ENCODE measurements at places on chromosomes 16 and 17.

DNA sequence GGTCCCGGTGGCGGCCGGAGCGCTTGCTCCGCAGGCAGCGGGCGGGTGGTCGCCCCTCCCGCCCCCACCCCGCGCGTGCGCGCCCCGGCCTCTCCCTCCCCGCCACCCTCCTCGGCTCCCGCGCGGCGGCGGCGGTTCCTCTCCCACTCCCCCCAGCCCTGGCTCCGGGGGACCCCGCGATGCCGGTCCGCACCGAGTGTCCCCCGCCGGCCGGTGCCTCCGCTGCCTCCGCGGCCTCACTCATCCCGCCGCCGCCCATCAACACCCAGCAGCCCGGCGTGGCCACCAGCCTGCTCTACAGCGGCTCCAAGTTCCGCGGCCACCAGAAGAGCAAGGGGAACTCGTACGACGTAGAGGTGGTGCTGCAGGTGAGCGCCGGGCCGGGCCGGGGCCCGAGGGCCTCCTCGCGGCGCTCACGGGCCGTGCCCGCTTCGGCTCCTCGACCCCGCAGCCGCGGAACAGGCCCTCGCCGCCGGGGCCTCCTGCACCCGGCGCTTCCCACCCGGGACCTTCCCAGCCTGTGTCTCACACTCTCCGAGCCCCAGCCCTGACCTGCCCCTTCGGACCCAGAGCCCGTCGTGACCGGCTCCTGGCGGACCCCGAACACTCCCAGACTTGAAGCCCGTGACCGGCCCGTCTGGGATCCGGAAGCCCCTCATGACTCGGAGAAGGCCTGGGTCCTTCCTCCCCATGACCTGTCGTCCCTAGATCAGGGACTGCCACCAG lies 490 bp downstream of the GID4 start:
- no peak for DNase-seq

- DNase-seq, result no peak
Measured at GRCh38 chr17:40565769-40566409, 617 bp upstream of the CCR7 start.

GRCh38 chr17:77708049-77708448 lies 250.5 kb upstream of the TNRC6C start:
- DNase-seq, result no peak

GRCh38 chr17:1096215-1096614 lies 83.6 kb downstream of the ABR start:
- DNase-seq, result no peak

- no peak for DNase-seq
Measured at GRCh38 chr17:45307290-45308015, 9.4 kb downstream of the MAP3K14 start.

DNA sequence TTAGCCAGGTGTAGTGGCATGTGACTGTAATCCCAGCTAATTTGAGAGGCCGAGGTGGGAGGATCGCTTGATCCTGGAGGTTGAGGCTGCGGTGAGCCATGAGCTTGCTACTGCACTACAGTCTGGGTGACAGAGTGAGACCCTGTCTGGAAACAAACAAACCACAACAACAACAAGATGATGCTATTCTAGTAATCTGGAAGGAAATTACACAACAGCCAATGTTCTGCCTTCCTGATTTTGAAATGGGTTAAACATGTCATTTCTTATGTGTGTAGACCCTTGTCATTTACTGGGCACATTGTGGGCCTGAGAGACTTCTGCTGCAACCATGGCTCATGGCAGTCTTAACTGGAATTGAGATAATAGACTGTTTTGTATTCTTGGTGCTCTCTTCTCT lies 5.9 kb downstream of the COQ7 start:
- DNase-seq, result no peak

- no peak for DNase-seq
Measured at GRCh38 chr16:20056436-20056835, 17.3 kb downstream of the GPR139 start.

DNA sequence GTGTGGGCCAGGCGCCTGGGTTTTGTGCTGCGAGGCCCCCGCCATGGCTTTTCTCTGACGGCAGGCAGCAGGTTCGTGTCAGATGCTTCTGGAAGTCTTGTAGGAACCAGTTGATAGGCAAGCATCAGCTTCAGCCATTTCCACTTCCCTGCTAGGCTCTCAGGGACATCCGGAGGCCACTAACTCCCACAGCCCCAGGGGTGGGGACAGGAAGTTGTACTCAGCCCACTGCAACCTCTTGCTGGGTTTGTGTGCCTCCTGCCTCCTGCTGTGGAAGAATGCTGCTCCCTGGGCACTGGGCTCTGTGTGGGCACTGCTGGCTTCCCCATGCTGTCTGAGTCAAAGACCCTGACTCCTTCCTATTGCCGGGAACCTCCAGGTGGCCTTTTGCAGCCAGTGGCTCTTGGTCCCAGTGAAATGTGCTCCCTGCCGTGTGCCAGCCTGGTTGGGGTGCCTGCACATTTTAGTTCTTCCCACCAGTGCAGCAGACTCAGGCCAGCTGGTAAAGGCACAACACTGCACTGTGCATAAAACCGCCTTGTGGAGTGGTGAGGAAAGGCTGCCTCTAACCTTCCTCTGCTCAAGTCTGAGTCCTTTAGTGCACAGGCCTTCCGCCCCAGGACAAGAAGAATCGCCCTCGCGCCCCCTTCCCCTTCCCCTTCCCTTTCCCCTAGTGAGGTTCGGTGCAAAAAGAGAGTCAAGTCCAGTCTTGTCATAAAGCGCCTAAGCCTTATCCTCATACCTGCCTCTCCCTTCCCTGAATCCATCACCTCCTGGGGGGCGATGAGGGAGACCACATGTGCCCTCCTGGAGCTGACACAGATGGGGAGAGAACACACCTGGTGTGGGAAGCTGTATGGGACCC lies 16.6 kb downstream of the LDHD start:
- DNase-seq, result no peak

DNA sequence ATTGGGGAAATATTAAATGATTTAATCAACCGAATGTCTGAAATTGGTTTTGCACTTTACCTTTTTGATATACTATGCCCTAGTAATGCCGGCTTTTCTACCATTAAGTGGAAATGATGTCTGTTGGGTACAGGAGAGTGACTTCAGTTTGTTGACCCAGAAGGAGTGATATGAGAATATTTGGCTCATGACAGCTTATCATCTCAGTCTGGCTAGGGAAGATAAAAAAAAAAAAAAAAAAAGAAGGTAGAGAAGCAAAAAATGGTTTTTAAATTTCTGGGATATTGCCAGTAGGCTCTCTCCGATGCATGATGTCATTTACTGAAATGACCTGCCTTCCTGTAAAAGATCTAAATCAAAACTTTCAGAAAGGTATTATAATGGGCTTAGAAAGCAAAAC lies 69.0 kb downstream of the CNTNAP4 start:
- no peak for DNase-seq

DNA sequence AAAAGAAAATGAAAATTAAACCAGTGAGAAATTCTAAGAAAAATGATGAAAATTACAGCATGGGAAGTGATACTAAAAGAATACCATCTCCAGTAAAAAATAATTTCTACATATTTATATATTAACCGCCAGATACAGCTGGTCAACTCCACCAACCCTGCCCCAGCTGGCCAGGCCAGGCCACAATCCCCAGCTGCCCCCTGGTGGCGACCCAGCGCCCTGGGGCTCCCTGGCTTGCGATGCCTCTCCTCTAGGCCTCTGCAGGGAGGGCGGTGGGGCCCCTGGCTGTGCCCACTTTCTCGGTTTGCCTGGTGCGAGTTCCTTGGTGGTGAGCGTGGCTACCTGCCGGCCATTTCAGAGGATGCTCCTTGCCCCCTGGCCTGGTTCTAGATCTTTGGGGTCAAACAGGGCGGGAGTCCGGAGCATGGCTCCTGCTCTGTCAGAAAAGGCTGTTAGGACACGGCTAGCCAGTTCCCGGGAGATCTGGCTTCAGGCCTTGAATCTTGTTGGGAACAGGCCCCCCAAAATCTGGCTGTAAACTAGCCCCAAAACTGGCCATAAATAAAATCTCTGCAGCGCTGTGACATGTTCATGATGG lies 14.5 kb downstream of the GLIS2 start:
- DNase-seq, result no peak

GRCh38 chr17:77824780-77825280 lies 133.7 kb upstream of the TNRC6C start:
- DNase-seq, result no peak

GRCh38 chr16:56382901-56383355 lies 42.4 kb downstream of the AMFR start:
- DNase-seq, result no peak

DNA sequence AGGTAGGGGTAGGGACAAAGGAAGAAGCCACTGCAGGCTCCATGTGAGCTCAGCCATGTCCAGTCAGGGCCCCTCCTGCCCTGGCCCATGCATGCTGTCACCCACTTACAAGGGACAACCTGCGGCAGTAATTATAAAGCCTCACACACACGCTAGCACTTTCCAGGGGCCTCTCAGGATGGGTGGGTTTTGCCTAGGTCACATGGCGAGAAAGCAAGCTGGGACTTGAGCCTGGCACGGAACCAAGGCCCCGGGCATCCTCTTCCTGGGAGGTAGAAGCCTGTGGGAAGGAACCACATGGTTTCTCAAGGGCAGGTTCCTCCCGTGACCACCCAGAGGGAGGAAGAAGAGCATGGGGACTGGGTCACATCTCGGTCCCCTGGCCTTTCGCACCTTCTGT lies 7.0 kb downstream of the ZNF319 start:
- DNase-seq, result no peak

DNA sequence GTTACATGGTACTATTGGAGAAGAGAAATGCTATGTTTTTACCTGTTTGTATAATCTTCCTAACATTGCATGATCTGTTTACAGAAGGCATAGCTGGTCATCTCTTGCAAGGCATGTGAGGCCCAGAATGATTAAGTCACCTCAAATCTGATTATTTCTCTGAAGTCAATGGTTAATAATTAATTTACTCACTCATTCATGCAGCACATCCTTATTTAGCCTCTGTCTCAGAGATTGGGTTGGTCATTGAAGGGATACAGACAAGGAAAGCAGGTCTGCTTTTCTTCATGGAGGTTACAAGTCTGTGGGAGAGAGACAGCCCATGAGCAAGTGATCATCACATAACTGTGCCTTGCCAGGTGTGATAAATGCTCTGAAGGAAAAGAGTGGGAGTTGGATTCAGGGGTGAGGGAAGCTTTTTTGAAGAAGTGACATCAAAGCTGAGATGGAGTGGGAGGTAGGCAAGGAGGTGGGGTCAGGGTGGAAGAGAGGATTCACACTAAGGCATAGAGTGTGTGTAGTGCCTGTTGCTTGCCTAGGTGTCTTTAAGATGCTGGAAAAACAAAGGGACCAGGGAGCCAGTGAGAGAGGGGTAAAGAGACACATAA lies 16.3 kb upstream of the RBFOX1 start:
- DNase-seq, result no peak

DNA sequence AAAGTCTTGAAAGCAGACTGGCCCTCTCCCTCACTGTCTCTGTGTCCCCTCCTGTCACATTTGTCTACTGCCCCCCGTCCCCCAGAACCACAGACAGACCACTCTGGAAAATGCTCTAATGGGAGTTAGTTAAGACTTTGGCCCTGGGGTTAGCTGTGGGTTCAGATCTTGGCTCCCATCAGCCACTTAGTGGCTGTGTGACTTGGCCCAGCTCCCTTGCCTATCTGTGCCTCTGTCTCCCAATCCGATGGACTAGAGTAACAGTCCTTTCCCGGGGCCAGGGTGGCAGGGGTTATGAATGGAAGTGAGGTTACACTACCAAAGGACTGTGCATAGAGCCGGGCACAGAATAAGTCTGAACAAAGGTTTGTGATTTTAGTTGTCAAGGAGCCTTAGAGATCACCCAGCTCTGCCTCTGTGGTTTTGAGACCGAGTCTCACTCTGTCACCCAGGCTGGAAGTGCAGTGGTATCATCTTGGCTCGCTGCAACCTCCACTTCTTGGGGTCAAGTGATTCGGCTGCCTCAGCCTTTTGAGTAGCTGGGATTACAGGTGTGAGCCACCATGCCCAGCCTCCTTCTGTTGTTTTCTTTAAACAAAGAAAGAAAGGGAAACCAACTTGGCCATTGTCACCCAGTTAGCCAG lies 23.7 kb downstream of the PPL start:
- DNase-seq, result no peak

DNA sequence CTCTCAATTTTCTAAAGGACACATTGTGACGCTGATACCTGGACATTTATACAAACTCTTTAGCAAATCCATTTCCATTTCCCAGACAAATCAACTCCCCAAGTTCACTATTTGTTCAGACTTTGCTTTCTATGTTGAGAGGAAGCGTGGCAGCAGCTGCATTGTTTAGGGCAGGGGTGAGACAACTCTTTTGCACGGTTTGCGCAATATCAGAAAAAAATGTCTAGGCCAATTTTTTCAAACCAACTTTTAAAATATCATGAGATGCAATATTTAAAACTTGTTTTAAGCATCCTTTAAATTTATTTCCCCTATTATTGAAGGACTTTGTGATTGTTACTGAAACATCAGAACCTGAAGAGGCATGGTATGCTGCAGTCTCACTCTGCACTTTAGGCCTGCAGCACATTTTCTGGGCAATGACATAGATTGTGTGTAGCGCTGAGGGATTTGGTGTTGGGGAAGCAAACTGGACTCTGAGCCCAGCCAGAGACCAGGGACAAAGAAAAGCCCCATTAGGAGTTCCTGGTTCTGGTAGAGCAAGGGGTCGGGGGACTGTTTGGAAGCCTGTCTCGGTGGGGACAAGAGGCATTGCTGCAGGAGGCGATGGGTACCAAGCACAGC lies 6.4 kb upstream of the CCDC182 start:
- DNase-seq, result no peak

- no peak for DNase-seq
Measured at GRCh38 chr16:30490210-30490609, 17.7 kb downstream of the ITGAL start.

- DNase-seq, result no peak
Measured at GRCh38 chr17:49851387-49852291, 3.8 kb upstream of the TAC4 start.

DNA sequence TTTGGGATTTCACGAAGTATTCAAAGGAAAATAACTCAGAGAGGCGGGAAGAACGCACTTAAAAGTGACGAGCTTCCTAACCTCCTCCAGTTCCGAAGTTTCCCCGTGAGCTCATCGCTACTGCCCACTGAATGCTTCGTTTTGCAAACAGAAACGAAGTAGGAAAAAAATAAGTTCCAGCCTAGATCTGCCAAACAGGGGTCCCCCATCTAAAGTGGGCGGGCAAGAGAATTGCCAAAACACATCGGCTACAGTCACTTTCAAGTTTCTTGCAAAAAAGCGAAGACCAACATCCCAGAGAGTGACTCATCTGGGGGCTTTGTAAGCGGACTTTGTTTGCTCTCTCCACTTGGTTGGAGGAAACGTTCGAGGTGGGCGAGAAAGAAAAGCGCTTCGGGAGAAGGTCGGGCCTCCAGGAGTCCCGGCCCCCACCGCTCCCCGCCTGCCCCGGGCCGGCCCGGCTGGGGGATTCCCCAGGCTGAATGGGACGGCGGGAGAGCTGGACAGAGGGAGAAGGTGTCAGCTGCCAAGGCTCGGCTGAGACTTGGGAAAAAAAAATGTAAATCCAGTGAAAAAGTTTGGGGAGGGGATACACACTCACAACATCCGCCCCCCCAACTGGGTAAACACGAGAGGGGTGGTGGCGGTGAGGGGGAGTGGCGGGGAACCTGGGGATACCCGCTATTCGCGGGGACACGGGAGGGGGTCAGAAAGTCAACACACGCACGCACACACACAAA lies 1.0 kb downstream of the VEZF1 start:
- DNase-seq, result no peak
